ENCODE measurements at places on chromosomes 1 and 21.

DNA sequence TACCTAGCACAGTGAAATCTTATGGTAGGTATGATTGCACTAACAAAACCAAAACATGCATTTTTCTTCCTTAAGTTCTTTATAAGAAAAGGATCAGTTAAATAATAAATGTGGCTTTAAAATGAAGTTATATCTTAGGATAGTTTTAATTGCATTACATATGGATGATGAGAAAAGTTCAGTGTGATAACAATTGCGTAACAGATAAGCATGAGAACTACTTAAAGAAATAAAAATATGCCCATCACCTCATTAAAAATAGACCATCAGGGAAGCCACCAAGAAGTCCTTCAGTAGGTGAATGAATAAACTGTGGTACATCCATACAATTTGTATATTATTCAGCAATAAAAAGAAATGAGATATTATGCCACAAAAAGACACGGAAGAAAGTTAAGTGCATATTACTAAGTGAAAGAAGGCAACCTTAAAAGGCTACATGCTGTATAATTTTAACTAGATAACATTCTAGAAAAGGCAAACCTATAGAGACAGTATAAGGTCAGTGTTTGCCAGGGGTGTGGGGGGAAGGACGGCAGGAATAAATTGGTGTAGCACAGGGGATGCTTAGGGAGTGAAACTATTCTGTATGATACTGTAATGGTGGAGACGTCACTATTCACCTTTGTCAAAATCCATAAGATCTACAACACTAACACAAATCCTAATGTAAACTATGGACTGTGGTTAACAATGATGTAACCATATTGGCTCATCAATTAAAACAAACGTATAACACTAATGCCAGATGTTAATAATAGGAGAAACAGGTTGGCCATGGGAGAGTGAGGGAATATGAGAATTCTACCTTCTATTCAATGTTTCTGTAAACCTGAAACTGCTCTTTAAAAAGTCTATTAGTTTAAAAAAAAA is 42.9 kb downstream of the MPZL1 start:
- DNase-seq: no peak

- no peak for DNase-seq
These were observed 27.2 kb upstream of the SHISA4 start for GRCh38 chr1:201861448-201861847.

GRCh38 chr1:159993911-159994310 is 37.9 kb downstream of the PIGM start:
- DNase-seq: no peak

DNA sequence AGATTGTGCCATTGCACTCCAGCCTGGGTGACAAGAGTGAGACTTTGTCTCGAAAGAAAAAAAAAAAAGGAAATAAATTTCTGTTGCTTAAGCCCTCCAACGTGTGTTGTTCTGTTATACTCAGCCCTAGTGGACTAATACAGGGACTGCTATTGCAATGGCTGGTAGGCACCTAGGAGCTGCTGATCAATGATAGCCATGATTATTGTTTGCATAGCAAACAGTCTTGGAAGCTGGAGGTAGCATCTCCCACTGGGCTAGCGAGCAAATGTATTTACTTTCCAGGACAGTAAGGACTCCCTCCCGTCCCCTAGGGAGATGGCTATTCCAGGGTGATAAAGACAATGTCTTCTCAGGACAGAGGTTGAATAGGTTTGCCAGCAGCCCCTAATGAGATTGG is 13.5 kb upstream of the TNFRSF8 start:
- DNase-seq: no peak

GRCh38 chr1:184870319-184870718 is 104.0 kb downstream of the NIBAN1 start:
- no peak for DNase-seq

DNA sequence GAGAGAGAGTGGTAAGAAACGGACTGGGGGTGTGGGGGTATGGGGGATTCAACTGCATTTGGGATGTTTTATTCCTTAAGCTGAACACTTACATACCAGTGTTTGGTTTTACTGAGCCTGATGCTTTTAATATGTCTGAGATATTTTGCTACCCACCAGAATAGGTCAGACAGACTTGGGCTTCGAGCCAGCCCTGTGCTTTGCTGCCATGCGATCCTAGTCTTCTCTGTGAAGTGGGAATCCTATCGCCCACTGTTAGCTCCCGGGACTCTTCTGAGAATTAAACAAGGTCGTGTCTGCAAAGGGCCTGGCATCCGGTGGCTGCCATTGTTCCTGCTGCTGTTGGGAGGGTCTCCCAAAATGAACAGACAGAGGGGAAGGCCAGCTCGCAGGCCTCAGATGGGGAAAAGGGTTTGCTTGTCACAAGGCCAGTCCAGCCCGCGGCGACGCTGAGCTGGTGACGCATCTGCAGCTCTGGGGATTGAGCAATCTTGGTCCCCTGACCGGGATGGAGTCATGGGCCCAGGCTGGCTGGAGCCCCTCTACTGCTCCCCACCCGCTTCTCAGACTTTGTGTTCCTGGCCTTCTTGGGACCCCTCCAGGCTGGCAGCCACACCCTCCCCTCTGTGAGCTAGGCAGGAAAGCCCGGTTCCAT is 26.9 kb upstream of the ECE1 start:
- peak; percentile 90 for DNase-seq

DNA sequence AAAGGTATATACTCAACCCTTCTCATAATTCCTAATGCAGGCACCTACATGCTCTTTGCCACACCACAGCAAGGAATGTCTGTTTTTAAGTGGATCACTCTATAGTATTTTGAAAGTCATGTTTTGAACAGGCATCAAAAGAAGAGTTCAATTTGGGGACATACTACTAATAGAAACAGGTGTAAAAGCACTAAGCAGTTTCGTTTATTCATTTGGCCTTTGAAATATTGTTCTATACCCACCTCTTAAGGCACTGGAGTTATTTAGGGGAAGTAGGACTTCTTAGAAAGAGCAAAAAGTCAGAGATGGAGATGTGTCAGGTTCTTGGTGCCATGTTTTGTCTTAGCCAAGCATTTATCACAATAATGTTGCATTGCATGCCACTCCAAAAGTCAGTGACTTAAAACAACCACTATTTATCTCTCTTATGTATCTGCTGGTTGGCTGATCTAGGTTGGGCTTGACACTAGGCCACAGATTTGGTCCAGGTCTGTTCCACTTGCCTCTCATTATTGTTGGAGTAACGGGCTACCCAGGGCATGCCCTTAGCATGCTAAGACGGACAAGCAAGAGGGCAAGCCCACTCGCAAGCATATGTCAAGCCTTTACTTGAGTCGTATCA is 107.5 kb downstream of the RGL1 start:
- no peak for DNase-seq

DNA sequence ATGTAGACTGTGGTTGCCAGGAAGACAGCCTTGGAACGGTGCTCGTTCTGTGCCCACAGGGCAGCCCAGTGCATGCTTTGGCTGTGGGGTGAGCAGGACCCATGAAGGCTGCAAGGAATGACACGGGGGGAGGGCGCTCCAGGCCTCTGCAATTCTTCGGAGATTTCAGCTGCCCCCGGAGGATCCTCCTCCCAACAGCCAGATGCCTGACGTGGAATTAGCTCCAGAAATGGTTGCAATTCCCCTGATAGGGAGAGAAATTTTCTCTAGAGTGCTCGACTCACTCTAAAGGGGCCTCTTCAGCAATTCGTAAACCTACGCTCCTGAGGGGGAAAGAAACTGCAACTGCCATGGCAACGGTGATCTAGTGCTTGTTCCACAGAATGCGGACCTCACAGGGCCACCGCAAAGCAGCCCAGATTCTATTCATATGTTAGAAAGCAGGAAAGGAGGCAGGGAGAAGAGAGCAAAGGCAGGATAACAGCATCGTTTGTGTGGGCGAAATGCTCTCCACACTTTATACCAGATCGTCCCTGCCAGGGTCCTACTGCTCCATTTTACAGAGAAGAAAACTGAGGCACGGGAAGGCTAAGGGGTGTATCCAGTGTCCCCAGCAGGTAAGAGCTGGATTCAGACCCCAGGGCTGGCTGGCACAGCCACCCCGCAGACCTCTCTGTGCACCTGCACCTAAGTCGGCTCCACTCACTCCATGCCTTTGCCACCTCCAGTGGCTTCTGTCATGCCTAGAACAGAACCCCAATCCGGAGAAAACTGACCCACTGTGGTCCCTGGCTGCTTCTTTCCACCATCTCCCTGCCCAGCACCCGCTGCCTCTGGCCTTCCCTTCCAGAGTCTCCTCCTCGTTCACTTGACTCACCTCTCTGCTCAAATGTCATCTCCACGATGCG is 11.9 kb upstream of the PDE9A start:
- no peak for DNase-seq

DNA sequence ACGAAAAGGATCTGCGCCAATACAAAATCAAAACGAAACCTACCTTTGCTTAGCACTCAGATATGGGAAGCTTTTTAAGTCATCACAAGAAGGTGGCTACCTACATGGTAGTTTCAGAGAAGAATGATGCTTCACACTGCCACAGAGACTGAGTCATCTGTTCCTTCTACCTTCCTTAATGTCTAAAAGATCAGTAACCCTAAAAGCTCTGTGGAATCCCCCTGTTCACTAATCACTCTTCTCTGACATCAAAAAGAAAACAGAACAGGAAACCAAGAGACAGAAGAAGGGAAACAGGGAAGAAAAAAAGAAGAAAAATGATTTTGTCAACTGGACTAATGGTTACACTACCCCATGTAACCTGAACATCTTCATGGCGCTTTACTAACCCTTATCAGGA is 177.2 kb downstream of the SMYD3 start:
- DNase-seq: no peak

GRCh38 chr1:6489799-6490180 is 1.7 kb downstream of the PLEKHG5 start:
- peak; percentile 94 for DNase-seq

DNA sequence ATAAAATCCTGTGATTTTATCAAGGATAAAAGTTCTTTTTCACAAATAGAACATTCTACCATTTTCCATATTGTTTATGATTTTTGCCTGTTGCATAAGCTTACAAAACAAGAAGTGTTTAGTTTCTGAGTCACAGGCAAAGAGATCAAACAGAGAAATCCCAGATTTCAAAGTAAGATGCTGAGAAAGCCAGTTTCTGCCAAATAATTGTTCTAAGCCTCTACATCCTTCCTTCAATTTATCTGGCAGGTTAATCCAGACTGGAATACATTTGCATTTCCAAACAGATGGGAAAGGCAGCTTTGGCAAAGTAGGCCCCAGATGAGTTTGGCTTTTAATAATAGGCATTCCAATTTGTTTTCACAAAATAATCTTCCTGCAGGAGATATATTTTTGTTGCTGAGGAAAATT is 2.5 kb downstream of the SLC1A7 start:
- DNase-seq: no peak

GRCh38 chr1:55813618-55814017 is 598.5 kb upstream of the USP24 start:
- DNase-seq: peak; percentile 76

DNA sequence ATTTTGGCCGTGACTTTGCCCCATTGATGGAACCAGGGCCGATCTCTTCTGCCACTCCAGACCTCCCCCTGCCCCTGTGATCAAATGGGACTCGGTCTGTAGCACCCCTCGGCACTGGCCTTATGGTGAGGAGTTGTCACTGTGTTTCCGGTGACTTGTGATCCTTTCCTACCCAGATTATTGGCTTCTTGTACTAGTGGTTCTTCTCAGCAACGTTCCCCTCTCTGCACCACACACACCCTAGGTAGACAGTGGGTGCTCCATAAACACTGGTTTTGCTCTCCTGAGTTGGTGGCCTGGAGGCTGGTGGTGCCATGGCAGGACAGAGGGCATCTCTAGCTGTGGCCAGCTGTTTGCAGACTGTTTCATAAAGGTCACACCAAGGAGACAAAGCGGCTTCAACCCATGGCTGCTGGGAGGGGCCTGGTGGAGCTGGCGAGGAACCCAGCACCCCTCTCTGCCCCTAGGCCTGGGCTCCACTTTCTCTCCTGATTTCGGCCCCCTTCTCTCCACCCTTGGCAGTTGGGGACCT is 50.7 kb downstream of the DHRS3 start:
- DNase-seq: no peak

DNA sequence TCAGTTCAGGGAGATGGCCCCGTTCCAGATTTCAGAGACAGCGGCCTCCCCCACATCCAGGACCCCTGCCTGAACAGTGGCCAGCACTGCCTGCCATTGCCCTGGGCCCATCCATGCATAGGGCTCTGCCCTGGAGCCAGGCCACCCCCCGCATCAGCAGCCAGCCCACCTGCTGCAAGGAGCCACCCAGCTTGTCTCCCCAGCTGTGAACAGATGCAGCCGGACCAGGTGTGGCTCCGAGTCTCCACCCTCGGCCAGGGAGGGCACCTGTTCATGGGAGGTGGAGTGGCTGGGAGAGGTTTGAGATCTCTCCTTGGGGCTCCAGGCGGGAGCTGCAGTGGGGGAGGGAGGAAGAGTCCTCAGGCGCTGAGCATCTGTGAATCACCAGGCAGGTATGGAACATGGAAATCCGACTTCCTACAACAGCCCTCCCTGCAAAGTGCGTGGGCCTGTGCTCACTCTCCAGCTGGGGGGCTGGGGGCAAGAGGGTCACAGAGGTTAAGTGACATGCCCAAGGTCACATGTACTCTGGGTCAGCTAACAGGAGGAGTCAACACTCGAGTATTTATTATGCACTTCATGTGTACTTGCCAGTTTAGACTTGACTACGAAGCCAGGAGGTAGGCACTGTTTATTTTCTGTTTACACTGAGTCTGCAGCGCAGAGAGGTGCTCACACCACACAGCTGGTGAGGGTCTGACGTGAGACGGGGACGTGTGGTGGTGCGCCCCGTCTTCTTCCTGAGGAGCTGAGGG is 4.8 kb upstream of the HES5 start:
- DNase-seq: no peak

- DNase-seq: no peak
These were observed 8.9 kb upstream of the C1orf174 start for GRCh38 chr1:3908886-3909517.

GRCh38 chr1:204149635-204150565 is 1.9 kb downstream of the ETNK2 start:
- no peak for DNase-seq

- no peak for DNase-seq
These were observed 118.0 kb upstream of the IPO9 start for GRCh38 chr1:201710632-201711597.

GRCh38 chr1:159935719-159936272 is 9.6 kb downstream of the IGSF9 start:
- DNase-seq: no peak

DNA sequence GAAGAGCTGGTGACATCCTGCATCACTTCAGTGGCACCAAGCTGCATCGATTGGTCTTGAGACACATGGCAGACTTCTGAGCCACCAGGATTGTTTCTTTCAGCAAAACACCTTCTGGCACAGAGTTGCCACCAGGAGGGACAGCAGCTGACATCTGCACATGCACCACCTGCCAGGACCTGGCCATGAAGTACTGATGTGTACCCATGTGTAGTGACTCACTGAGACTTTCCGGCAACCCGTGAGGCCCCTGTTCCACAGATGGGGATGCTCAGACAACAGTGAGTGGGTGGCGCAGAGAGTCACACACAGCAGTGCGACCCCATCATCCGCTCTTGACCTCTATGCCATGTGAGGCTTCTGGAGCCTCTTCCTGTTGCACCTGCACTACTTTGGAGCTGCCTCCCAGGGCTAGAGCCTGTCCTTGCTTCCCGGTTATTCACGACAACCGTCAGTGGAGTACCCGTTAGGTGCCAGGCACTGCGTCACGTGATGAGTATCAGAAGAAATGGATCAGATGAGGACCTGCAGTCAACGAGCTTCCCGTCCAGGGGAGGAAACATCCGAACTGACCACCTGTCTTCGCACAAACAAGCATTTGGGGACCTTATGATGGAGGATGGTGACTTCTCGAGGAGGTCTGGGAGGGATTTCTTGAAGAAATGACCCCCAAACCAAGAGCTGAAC is 80.5 kb upstream of the VAMP3 start:
- no peak for DNase-seq

GRCh38 chr21:33025489-33026442 is at the start of gene OLIG2:
OLIG2 (plus strand) TSS chr21:33025935; CDS start chr21:33026863, 928 bp downstream.
- no peak for DNase-seq

- no peak for DNase-seq
These were observed 2.3 kb upstream of the OPTC start for GRCh38 chr1:203491664-203492063.
